ENCODE measurements at places on chromosomes 16 and 17.

DNA sequence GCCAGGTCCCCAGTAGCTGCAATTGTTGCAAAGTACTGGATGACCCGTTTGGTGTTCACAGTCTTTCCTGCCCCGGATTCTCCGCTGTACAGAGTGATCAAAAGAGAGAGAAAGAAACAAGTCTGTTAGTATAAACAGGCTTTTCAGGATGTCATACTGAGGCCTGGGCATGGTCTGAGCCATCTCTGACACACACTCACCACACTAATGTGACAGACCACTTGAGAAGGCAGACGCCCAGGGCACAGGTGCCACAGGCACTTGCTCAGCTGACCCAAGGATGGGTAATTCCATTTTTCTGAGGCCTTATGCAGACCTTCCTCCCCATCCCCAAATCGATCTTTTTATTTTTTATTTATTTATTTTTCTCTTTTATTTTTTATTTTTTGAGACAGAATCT, 7.5 kb downstream of the MYH3 start:
- DNase-seq = no peak
- H3K27me3 ChIP-seq = no peaks in the 10 kb centered on the region
- H3K4me3 ChIP-seq = no peak overlapping the region
- peaks cover 2% of the 10 kb centered on the region for H3K36me3 ChIP-seq
- H3K27ac ChIP-seq = no peak overlapping the region

DNA sequence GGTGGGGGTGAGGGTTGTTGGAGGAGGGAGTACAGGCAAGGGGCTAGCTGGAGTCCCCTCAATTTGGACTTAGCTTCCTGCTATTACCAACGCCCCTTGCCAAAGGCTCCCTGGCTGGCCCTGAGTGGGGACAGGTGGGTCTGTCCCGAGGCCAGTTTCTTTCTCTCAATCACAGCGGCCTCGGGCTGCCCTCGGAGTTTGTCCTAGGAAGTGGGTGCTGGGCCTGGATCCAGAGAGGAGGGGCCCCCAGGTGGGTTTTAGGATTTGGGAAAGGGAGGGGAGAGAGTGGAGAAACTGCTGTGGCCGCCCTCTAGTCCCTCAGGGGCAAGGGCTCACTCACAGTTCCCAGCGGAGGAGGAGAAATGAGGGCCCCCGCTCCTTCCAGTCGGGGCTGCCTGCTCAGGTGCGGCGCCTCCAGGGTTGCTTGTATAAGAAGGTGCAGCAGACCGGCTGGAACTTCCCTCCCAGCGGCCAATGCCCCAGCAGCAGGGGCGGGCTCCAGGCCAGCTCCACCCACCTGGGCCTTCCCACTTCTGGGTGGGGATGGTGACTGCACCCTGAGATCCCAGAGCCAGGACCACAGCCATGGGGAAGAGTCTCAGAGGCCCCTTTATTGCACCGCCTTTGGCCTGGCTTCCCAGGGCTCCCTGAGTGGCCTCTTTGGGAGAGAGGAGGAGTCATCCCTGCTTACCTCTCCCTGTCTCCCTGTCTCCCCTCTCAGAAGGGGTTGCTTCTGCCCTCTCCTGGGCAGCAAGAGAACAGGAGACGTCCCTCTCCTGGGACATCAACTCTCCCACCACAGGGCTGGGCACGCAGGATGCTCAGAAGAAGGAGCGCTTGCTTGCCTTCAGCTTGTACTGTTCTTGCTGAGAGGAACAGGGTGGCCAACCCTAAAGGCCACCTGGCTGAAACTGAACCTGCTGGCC, 112.0 kb upstream of the SMURF2 start:
- H3K27me3 ChIP-seq = peaks cover 11% of the 10 kb centered on the region
- DNase-seq = peak; percentile 85
- H3K4me3 ChIP-seq = peak overlapping the region; percentile 3
- H3K36me3 ChIP-seq = peaks cover 31% of the 10 kb centered on the region
- H3K4me1 ChIP-seq = peaks cover 33% of the 10 kb centered on the region

GRCh38 chr16:68636818-68637217, 8.3 kb upstream of the CDH3 start:
- H3K4me1 ChIP-seq = no peaks in the 10 kb centered on the region
- DNase-seq = no peak
- H3K27ac ChIP-seq = no peak overlapping the region
- H3K36me3 ChIP-seq = no peaks in the 10 kb centered on the region

DNA sequence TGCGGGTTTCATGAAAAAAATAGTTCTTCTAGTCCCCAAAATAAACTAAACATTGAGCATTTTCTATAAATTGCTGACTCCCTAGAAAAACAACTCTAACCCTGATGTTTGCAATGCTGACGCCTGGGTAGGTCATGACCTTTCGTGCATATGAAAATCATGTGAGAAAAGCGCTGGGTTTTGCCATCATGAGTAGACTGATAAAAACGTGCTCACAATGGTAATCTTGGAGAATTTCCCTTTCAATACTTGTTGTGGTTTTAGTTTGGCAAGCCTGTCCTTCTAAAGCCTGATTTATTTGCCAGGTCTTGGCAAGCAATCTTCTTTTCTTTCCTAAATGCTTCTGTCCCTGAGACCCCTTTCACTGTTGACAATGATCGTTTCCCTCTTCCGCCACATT, 4.0 kb upstream of the CLEC10A start:
- peaks cover 4% of the 10 kb centered on the region for H3K27me3 ChIP-seq
- no peak overlapping the region for H3K27ac ChIP-seq
- no peak for DNase-seq
- peaks cover 2% of the 10 kb centered on the region for H3K4me1 ChIP-seq
- H3K4me3 ChIP-seq = no peak overlapping the region

- no peaks in the 10 kb centered on the region for H3K36me3 ChIP-seq
- H3K4me3 ChIP-seq = no peak overlapping the region
- no peak overlapping the region for H3K27ac ChIP-seq
- H3K4me1 ChIP-seq = peaks cover 5% of the 10 kb centered on the region
- H3K27me3 ChIP-seq = peaks cover 6% of the 10 kb centered on the region
Measured at GRCh38 chr17:50330151-50330775, 15.7 kb upstream of the XYLT2 start.

DNA sequence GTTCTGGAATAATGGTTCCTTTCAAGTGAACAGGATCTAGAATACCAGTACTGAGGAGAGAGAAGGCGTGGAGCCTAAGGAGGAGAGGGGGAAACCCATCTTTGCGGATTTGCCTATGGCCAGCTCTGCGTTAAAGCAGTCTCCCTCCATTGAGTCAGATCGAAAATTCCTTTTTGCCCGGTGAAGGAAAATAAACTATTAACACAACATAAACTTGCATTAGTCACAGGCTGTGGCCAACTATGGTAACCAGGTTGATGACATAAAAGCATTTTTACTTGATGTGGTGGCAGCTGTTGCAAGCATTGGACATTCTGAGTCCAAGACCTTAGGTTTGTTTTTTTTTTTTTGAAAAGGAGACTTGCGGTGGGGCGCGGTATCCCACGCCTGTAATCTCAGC, 8.9 kb downstream of the LDAF1 start:
- H3K4me3 ChIP-seq = no peak overlapping the region
- peak overlapping the region; percentile 39 for H3K27ac ChIP-seq
- no peaks in the 10 kb centered on the region for H3K27me3 ChIP-seq
- peak; percentile 90 for DNase-seq
- H3K36me3 ChIP-seq = peaks cover 71% of the 10 kb centered on the region

DNA sequence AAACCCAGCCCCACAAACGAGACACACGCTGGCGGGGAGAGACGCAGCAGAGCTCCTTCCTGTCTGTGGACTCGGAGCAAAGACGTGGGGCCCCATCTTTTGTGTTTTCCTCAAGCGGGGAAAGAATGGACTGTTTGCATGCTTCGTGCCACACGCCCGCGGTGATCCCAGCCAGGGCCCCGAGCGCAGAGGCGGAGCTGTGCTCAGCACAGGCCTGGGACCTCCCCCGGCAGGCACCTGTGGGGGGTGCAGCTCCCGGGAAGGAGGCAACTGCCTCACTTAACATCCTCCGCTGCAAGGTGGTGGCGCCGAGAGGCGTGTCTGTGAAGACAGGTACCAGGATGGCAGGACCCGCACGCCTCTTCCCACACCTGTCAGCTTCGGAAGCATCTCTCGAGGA, 19.1 kb downstream of the TRARG1 start:
- H3K27me3 ChIP-seq = peaks cover 73% of the 10 kb centered on the region
- H3K36me3 ChIP-seq = no peaks in the 10 kb centered on the region
- DNase-seq = peak; percentile 3
- no peak overlapping the region for H3K27ac ChIP-seq
- no peak overlapping the region for H3K4me3 ChIP-seq

DNA sequence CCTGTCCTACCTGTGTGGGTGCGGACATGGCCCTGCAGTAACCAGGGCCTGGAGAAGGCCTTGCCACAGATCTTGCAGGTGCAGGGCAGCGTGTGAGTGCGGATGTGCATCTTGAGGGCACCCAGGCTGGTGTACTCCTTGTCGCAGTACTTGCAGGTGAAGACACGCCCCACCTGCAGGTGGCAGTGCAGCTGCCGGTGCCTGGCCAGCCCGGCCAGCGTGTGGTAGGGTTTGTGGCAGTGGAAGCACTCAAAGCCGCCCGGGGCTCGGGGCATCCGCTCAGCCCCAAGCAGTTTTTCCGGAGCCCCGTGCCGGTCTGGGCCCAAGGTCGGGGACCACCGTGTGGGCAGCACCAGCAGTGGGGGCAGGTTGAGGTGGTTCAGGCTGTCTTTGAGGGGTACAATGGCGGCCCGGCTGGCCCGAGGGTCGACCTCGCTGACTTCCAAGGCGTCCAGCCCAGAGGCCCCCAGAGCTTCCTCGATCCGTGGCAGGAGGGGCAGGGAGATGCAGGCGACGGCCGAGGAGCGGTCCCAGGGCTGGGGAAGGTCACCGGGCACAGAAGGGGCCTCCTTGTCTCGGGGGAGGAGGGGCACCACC, 5.1 kb downstream of the SNAI3 start:
- peaks cover 3% of the 10 kb centered on the region for H3K36me3 ChIP-seq
- no peak overlapping the region for H3K4me3 ChIP-seq
- peaks cover 21% of the 10 kb centered on the region for H3K4me1 ChIP-seq
- no peak overlapping the region for H3K27ac ChIP-seq
- no peak for DNase-seq

DNA sequence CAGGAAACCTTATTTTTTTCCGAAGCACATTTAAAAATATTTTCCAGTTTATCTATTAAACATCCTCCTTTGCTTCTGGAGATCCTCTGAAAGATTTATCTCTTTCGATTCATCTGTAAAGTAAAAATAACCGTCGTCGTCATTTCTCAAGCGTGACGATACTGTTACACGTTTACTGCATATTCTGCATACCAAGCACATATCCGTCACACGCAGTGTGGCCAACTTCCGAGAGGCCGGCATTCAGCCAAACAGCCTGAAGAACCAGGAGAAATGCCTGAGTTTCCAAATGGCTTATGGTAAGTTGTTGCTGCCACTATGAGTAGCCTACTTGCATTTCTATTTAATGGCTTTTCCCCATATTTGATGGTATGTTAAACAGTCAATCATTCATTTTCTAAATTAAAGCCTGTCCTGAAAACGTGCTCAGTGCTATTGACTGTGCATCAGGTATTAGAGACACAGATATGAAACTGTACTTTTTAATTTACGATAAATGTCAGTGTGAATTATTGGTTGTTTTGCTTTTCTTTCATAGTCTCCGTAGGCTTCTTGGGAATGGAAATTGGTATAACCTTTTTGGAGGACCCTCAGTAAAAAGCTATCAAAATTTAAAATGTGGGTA, 275.7 kb downstream of the WWOX start:
- no peaks in the 10 kb centered on the region for H3K36me3 ChIP-seq
- H3K4me1 ChIP-seq = no peaks in the 10 kb centered on the region
- H3K27ac ChIP-seq = no peak overlapping the region
- DNase-seq = no peak

Data from mesenchymal stem cell (in vitro differentiated cells and primary cell).